CD4-positive, alpha-beta T cell treated with Interleukin-6 at 100 ng/mL for 8 hours (primary cell): ENCODE measurements at places on chromosomes 1 and 21.
A peak's percentile ranks its signal among the peaks of the same experiment; 100 is the strongest.

DNA sequence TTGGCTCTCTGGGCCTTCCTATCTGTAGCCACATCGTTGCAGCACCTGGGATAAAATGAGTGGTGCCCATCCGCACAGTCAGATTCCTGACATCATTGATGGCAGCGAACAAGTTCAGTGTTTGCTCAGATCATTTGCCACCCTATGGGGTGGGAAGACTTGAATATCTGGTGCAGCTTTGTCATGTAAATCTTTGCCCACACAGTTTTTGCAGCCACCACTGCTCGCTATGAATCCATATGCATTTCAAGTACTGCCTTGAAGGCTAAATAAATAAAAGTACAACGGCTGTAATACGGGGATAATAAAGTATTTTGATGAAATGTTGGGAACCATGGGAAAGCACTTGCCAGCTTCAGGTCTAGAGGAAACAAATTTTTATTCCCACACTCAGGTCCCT, 56.3 kb upstream of the COA6 start:
- no peak for DNase-seq

DNA sequence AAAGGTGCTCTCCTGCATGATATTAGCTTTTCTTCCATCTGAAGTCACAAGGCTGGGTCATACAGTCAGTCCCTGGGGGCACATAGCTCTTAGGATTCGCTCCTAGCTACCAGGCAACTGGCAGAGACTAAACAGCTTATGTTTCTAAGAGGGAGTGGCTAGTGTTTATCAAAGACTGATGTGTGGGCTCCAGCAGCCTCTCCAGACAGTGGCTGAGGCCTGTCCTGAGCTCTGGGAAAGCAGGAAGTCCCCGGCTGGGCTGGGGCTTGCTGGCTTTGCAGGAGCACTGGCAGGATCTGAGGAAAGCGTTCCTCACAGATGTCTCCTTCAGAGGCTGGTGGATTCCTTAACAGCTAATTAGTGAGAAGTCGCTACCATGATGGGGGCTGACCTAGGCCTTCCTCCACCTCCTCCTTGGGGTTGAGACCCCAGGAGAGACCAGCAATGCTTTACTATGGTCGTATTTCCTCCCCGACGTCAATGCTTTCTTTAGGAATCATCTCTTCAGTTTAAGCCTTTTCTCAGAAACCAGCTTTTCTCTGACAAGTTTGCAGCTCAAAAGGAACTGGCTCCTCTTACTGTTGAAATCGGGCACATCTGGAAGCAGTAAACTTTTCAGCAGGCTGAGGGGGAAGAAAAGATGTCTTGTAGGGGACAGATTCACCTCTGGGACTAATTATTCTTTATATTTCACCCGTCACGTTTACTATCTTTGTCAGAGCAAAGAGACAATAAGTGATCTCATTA, 33.5 kb upstream of the HHAT start:
- DNase-seq = no peak

- peak; percentile 51 for DNase-seq
Measured at GRCh38 chr1:206911064-206911663, 10.6 kb downstream of the FCMR start.

- DNase-seq = peak; percentile 44
Measured at GRCh38 chr1:30744060-30744756, 13.4 kb downstream of the LAPTM5 start.
